ENCODE measurements at places on chromosomes 5 and 9.

DNA sequence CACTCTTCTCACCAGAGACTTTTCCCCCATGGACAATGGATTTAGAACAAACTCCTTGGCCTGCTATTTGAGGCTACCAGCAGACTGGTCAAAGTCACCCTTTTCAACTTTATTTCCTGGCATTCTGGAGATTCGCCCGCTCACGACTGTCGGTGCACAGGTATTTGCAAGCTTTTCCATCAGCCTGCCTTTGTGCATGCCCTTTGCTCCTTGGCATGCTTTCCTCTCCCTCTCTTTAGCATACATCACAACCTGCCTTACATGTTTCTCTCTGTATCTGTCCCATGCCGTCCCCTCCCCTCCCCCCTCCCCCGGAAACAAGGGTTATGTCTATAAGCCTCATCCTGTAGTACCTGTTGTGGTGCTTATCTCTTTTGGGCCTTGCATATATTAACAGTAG lies 257.1 kb downstream of the AOPEP start:
- no peak for DNase-seq

- no peak for DNase-seq
Measured at GRCh38 chr9:34334916-34335315, 5.5 kb downstream of the NUDT2 start.

DNA sequence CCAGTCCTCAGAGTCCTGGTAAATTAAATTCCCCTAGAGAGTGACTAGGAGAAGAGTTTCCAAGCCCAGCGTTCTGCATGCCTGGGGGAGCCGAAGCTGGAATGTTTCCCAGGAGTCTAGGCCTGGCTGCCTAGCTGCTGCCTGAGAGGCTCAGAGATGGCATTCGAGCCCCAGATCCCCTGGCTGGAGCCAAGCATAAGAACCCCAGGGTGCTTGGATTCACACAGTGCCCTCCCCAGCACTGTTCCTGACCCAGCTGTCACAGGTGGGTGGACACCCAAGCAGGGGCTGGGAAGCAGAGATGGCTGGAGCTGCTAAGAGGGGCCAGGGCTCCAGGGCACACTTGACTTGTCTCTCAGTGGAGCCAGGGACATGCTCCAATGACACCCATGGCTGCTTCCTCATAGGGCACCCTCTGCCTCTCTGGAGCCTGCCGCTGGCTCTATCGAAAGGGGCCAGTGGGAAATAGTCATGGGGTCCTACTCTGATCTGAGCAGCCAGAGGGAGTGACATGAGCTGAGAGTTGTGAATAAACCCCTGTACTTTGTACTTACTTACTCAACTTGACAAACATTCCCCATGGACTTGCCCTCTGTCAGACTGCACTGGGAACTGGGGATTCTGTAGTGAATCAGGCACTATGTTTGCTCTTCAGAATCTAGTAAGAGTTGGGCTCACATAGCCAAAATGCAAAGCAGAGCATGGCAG lies 62.6 kb upstream of the XPA start:
- DNase-seq = no peak

- no peak for DNase-seq
Measured at GRCh38 chr5:139877129-139877597, 81.6 kb downstream of the PSD2 start.

DNA sequence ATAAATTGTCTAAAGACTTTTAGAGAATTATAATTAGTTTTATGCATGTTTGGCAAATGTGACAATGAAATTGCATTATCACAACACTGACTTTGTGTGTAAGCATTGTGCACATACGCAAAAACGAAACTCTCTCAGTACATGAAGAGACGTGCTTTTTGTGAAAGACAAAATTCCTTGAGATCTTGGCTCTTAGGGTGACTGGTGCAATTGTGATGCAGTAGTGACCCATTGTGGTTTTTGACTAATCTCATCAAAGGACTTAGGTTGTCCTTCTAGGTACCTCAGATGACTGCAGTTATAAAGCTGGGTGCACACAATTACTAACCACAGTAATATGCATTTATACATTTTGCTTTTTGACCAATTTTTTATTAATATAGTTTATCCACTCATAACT lies 25.3 kb upstream of the TYRP1 start:
- DNase-seq = no peak

- no peak for DNase-seq
Measured at GRCh38 chr5:95369782-95370181, 21.4 kb upstream of the FAM81B start.

DNA sequence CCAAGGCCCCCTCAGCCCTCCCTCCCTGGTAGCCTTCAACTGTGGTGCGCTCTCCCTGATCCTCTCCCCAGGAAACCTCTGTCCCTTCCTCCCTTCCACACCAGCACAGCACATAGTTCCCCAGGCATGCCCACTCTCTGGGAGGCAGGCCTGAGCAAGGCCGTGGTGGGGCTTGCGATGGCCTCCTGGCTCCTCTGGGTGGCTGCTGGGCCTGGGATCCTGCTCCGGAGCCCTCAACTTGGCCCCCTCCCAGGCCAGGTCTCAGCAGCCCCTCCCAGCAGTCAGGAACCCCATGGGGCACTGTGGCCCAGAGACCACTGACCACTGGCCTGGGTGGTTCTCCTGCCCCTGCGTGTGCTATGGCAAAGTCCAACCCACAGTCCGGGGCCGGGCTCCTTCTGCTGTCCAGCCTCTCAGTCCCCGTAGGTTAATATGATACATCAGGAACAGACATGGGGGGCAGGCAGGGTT lies 125.8 kb downstream of the ZNF354C start:
- no peak for DNase-seq

DNA sequence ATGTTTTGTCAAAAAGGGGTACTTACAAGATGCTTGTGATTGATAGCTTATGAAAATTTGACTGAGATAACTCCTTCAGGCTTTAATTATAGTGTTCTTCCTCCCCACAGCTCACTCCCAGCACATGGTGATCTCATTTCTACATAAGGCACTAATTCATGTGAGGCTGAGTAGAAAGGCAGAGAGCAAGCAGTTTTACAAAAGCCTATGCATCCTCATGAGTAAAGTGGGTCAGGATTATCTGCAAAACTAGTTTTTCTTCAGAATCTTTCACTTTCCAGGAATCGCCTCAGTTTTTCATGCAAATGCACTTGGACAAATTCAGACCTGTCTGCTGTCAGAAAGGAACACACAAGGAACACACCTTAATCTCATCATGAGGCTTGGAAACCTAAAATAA lies 92.1 kb upstream of the FBN2 start:
- DNase-seq = no peak

DNA sequence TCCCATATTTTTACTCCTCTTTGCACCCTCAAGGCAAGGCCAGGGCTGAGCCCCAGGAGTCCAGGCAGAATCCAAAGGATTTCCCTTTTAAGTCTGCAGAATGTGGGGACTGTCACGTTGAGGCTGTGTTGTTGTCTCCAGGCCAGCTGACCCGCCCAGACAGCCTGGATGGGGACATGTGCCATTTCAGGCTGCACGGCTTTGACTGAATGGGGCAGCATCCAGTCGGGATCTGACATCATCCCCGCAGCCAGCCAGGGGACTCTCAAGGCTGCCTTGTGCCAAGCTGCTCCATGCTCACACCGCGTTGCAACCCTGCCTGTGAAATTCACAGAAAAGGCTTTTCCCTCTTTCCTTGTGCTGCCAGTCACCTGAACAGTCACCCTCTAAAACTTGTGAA lies 2.2 kb upstream of the ZNF366 start:
- DNase-seq = no peak

- DNase-seq = no peak
Measured at GRCh38 chr5:108765647-108766046, 17.9 kb downstream of the FER start.

DNA sequence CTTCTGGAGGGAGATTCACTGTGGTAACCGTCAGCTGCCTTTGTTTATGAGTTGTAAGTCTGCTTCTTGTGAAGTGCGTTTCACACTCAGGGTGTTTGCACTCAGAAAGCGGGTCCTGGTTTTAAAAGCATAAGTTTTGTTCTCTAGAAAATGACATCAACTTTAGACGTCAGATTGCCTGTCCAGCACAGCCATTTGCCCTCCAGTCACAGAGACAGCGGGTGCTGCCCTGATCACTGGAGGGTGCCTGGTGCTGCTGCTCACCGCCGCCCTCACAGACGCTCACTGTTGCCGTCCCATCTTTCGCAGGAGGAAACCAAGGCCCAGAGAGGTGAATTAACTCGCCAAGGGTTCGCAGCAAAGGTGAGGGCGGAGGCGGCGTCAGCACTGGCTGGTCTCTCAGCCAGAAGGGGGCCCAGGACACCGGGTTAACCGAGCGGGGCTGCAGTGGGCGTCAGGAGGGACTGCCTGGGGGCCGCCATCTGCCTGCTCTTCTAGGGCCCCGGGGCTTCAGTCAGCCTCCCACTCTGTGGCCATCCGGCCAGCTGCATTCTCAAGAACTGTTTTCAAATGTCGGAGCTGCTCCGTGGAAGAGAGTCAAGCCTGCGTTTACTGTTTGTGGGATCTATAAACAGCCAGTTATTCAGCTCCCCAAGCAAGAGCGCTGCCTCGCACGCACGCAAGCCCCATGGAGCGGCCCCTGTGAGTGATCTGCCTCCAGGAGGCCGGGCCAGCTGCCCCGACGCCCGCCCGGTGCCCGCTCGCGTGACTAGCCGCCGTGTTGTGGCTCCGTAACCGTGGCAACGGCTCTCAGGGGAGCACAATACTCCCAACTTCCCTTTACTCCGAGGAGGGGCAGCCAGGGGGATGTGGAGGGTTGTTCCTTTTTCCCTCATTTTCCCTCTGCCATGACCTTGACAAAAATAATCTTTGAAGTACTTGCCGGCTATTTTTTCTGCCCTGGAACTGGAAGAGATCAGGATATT lies 43.4 kb upstream of the EXOC3 start:
- no peak for DNase-seq

DNA sequence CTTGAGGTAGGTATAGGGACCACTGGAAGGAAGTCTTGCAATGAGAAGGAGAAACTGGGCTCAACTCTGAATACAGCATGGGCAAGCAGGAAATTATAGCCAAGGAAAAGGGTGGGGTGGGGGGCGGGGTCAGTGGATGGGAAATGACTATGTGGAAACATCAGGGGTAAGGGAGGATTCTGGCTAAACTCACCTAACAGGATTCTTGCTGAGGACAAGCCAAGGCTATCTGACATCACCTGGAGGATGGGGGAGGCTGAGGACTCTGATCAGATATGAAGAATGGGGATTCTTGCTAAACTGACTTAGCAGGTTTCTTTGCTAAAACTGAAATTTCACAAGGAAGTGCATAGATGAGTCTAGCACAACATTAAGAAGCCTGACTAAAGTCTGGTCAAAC lies 40.8 kb downstream of the CTSL start:
- no peak for DNase-seq

DNA sequence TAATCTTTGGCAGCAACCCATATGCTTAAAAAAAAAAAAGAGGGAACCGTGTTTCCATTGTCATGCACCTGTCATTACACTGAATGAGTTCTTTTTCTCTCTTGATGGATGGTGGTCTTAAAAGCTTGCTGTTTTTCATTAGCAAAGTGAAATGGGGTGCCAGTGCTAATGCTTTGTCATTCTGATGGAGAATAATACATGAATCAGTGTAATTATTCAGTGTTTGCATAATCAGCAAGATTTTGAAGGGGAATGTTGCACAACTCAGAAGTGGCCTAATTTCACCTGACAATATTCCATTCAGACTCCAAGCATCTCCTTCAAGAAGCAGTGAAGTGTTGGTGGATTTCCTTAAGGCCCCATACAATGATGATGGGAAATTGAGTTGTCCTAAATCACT lies 38.1 kb downstream of the MAP1B start:
- DNase-seq = no peak

DNA sequence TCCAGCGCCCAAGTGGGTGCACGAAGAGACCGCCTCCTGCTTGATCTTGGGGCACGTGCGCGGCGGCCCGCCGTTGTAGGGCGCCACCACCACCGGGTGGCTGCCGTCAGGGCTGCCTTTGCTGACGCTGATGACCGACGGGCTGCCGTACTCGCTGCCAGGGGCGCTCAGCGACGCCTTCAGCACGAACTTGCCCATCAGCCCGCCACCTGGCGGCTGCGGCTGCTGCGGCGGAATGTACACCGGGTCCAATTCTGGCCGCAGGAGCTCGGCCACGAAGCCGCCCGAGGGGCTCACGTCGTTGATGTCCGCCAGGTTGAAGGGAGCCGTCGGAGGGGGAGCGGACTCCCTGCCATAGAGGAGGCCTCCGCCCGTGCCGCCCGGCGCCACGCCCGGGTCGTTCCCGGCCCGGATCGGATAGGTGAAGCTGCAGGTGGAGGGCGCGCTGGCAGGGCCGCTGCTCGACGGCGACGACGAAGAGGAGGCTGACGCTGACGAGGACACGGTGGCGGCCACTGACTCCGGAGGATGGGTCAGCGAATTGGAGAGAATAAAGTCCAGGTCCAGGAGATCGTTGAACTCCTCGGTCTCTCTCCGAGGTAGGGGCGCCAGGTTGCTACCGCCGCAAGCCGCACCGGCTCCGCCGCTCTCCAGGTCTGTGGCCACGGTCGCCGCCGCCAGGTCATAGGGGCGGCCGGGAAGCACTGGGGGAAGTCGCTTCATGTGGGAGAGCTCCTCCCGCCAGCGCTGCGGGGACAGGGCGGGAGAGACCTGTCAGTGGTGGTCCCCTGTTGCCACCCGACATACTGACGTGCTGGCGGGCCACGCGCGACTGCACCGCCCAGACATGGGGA lies 1.8 kb downstream of the KLF4 start:
- DNase-seq = no peak

DNA sequence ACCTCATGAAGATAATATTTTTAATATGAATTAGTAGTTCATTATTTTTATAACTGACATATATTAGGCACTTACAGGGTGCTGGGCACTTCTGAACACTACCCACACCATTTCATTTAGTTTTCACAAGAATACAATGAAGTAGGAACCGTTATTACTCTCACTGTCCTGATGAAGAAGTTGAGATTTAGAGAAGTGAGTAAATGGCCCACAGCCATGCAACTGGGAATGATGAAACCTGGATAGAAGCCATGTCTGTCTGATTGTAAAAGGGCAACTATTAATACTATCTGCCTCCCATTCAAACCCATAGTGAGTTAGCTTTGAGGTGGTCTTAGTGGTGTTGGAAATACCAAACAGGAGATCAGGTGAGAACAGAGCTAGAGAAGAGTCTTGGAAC lies 29.6 kb upstream of the OTULINL start:
- no peak for DNase-seq

- no peak for DNase-seq
Measured at GRCh38 chr9:97559111-97559514, 57.6 kb downstream of the TMOD1 start.

GRCh38 chr5:41200506-41200905 lies 12.8 kb downstream of the C6 start:
- no peak for DNase-seq

DNA sequence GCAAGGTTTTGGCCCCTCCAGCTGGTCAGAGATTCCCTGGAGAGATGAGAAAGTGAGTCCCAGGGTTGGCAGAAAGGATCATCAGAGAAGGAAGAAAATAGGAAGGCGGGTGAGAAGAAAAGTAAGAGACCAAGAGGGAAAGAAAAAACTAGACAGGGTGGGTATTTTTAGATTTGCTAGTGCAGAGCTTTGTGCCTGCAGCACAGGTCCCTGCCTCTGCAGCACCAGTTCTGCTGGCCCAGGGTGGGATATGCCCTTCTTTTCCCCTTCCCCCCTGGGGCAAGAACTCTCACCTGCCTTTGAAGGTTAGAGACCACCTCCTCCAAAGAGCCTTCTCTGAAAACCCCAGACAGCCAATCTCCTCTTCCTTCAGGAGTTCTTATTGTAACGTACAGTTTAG lies 90.3 kb upstream of the EGFLAM start:
- DNase-seq = no peak
